ENCODE measurements at places on chromosomes 2 and 18.

DNA sequence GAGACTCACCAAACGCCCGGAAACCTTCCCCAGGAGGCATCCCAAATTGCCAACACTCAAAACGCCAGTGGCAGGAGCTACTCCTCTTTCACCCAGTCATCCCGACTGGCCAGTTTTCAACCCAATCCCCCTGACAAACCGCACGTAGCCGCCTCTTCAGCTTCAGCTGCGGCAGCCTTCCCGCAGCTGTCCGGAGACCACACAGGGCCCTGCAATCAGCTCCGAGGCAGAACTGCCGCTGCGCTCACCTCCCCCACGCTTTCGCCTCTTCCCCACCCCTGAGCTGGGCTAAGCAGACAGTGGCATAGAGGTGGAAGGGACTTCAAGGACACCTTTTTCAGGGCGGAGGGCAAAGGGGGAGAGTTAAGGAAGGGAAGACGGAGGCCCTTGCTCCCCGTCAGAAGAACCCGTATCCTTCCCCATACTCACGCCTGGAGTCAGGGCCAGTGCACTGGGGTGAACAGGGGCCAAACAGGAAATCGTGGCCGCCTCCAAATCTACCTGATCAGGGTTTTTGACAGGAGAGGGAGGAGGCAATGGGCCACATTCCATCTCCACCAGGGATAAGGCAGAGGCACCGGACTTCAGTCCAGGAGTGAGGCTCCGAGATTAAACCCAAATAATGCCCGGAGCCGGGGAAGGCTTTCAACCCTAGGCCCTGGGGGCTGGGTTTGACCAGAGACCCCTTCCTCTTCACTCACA is 16.9 kb downstream of the CYP26B1 start:
- peak; percentile 12 for DNase-seq

GRCh38 chr18:34131006-34131405 is 93.7 kb downstream of the NOL4 start:
- DNase-seq: no peak

DNA sequence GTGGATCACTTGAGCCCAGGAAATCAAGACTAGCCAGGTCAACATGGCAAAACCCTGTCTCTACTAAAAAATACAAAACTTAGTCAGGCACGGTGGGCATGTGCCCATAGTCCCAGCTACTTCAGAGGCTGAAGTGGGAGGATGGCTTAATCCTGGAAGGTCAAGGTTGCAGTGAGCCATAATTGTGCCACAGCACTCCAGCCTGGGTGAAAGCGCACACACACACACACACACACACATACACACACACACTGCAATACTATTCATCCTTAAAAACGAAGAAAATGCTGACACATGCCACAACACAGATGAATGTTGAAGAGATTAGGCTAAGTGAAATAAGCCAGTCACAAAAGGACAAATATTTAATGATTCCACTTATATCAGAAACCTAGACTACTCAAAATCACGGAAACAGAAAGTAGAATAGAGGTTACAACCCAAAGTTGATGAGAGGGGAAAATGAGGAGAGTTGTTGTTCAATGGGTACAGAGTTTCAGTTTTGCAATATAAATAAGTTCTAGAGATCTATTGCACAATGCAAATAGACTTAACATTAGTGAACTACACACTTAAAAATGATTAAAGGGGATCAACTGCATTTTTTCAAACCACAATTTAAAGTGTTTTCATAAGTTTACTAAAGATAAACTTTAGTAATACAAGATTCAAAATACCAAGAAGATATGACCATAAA is 114.5 kb downstream of the USP34 start:
- DNase-seq: no peak

- no peak for DNase-seq
Observed at GRCh38 chr2:191656391-191656790, 21.5 kb upstream of the NABP1 start.

- DNase-seq: no peak
Observed at GRCh38 chr2:105708697-105709096, 36.0 kb upstream of the NCK2 start.

DNA sequence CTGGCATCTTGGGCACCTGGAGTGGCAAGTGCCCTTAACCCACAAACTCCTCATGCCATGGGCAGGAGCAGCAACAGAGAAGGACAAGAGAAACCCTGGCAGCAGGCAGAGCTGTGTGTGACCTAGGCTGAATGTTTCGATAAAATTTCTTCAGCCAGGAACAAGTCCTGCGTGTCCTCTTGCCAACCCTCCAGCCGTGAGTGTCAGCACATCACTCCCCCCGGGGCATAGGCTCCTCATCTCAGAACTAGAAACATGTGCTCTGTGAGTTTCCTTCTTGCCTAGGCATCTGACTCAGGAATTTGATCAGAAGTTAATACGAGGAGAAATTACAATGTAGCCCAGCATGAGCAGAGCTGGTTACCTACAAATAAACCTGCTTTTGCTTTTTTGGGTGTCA is 2.2 kb downstream of the ABCG8 start:
- no peak for DNase-seq

DNA sequence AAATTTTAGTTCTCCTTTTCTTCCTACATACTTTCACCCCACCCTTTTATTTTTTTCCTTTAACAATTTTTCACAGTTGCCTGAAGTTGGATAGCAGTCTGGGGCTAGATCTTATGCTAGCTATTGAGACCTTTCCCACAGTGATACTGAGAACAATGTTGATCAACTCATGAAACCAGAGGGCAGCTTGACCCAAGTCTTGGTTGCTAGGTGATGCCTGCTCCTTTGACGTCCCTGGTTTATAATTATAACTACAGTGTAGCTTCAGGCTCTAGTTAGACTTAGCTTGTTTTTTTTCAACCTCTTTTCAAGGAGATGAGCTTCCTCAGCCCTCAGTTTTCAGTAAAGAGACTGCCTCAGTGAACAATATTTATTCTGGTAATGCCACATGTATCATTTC is 648.5 kb downstream of the IRS1 start:
- DNase-seq: no peak

DNA sequence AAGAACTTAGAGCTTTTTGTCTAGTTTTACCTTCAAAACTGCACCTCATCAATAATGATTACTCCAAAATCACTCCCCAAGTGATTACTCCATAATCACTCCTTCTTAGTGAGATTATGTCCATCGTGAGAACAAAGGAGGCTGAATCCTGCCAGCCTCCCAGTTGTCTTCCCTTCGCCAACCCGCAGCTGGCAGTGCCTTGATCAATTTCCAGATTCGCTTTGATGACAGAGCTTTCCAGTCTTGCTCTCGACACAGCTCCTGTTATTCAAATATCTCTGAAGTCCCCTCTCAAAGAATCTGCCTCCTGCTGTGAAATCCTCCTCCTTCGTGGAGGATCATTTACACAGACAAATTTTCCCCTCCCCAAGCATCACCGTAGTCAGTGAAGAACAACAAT is 237.7 kb downstream of the EIPR1 start:
- DNase-seq: no peak

GRCh38 chr18:58829263-58829662 is 35.4 kb upstream of the ZNF532 start:
- peak; percentile 65 for DNase-seq

DNA sequence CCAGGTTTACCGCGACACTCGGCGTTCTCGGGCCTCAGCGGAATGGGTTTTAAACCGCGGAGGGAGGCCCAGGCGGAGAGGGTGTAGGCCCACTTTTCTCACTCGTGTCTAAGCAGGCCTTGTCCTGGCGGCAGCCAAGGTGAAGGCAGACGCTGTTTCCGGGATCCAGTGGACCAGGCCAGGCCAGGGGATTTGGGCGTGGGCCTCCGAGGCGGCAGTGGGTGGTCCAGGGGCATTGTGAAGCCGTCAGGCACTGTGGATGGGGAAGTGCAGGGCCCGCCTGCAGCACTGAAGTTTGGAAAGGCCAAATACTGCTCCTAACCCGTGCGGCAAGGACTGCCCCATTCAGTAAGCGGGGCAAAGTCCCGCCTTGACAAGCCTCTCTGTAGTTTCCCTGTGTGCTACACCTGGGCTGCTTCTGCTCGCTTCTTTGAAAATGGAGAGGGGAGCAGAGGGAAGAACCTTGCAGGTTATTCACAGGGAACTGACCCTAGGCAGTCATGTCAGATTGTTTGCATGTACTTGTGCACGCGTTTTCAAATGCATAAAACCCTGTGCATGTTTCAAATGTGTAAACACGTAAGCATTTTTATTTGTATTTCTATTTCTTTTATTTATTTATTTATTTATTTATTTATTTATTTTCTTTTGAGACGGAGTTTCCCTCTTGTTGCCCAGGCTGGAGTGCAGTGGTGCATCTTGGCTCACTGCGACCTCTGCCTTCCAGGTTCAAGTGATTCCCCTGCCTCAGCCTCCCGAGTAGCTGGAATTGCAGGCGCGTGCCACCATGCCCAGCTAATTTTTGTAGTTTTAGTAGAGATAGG is 7.5 kb upstream of the DLX2 start:
- no peak for DNase-seq

DNA sequence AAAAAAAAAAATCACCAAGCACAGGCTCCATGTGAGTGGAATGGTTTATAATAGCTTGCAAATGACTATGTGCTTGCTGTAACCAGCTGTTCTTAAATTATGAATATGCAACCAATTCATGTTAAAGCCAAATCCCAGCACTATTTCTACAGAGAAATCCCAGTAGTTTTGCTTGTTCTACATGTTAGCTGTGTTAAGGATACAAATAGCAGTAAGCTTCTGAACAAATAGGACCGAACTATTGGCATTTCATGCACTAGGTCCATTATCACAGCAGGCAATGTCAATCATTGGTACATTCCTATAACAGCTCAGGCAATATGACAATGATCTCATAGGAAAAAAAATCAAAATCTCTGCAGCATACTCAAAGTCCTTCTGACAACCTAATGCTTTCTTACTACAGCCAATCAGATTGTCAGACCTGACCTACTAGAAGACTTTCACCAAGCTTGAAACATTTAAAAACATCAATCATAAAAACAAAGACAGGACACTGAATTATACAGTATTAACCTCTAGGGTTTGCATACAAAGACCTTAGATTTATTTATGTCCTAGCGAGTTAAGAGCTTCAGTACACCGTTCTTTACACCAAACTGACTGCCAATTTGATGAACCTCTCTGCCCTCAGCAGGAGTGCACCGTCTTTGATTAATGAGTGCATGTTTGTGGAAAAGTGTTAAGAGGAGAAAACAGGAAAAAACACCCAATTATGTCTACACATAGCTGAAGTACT is 6.4 kb downstream of the BAZ2B start:
- no peak for DNase-seq

GRCh38 chr2:134919341-134920210 is 954 bp downstream of the CCNT2 start:
- DNase-seq: no peak

DNA sequence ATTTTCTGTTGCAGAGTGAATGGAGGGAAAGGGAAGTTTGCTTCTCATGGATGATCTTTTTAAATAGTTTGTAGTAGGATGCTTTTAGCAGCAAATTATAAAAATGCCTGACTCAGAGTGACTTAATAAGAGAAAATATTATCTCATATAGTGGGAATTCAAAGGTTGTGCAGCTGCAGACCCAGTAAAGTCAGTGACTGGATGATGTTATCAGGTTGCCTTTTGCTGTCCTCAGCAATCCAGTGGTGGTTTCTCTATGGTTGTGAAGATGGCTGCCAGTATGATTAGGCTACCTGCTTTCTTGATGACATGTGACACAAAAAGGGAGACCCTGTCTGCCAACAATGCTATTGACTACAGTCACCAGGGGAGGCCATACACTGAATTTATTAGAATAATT is 184.8 kb downstream of the DIS3L2 start:
- no peak for DNase-seq

DNA sequence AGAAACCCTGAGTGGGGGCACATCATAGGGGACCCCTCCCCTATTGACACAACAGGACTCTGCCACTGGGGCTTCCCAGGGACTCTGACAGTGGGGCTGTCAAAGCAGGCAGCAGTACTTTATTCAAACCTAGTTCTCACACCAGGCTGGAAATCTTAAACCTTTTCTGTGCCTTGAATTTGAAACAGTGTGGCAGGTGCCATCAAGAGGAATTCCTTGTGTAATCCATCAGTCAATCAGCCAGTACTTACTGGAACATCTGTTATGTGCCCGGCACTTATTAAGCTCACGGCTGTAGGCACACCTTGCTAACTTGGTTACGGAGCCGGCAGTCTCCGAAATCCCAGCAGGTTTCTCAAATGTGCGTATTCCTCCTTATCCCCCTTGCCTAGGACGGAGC is 12.0 kb downstream of the GLI2 start:
- DNase-seq: no peak

DNA sequence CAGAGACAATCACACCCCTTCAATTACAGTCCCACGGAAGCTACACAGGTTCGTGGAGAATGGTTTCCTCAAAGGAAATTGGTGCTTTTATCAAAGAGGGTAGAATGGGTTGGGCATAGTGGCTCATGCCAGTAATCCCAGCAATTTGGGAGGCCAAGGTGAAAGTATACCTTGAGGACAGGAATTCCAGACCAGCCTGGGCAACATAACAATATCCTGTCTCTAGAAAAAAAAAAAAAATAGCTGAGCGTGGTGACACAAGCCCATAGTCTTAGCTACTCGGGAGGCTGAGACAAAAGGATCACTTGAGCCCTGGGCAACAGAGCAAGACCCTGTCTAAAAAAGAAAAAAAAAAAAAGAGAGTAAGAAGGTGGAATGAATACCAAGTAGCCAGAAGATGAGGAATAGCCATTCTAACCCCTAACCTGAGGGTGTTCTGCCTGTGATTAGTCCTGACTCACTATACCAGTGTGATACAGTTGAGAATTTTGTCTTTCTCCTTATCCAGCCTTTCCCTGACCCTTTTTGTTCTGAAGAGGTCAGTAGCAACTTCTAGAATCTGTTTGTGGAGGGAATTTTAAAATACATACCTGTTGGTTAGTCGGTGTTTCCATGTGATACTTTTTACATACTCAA is 283.2 kb downstream of the MREG start:
- DNase-seq: no peak

Measured in astrocyte of the hippocampus (primary cell).